H9 (cell line): ENCODE measurements at places on chromosomes 3 and 15. TPM values are rescaled to one million over a fixed set of nuclear protein-coding genes. Genes with fewer than 3 reads are reported as not detected.

Gene CHRM5
- total RNA-seq = not detected in 2 replicates

Gene AHSG
- total RNA-seq = 0.13 TPM in 1 of 2 replicates, not detected in the other

Gene CPNE9
- total RNA-seq = 3.5 and 3.8 TPM in 2 replicates

- no peaks in the 10 kb centered on the region for H3K4me1 ChIP-seq
- no peak overlapping the region for H3K27ac ChIP-seq
- H3K36me3 ChIP-seq = no peaks in the 10 kb centered on the region
Measured at GRCh38 chr3:171044835-171045793, 18.6 kb upstream of the SLC2A2 start.

- no peaks in the 10 kb centered on the region for H3K4me1 ChIP-seq
- no peaks in the 10 kb centered on the region for H3K27me3 ChIP-seq
- no peak for DNase-seq
- no peak overlapping the region for H3K27ac ChIP-seq
- H3K4me3 ChIP-seq = no peak overlapping the region
Measured at GRCh38 chr3:168162172-168162571, 66.4 kb upstream of the GOLIM4 start.

- H3K36me3 ChIP-seq = no peaks in the 10 kb centered on the region
- no peak for DNase-seq
- no peak overlapping the region for H3K27ac ChIP-seq
- H3K4me1 ChIP-seq = no peaks in the 10 kb centered on the region; the same call in 1 of the 2 replicates
- H3K27me3 ChIP-seq = no peaks in the 10 kb centered on the region
Measured at GRCh38 chr15:80789796-80790195, 10.6 kb downstream of the CEMIP start.

DNA sequence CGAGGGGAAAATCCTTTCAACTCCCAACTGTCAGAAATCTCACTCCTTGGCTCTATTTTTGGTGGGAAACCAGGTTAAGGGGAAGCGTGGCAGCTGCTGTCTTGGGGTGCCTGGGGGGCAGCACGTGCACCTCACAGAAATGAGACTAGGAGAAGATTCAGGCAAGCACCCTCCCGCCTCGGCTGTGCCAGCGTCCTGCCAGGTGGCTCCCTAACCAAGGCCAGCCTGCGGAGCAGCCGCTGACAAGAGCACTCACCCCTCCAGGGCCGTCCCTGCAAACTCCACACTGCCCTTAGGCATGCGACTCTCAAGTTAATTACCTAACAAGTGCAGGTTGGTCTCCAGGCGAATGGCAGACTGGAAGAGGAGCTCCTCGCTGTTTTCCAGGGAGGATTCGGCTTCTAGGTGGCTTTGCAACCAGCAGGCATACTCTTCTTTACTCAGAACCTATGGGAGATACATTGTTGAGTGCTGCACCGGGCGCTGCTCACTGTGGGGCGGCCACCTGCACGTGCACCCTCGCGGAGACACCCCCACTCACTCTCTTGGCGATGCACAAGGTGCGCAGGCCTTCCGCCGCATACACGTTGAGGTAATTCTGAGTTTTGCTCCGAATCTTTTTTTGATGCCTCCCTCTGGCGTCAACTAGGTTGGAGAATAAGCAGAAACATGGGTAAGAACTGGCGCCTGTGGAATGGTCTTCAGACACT, 155.3 kb downstream of the ATP10A start:
- no peaks in the 10 kb centered on the region for H3K36me3 ChIP-seq
- H3K27ac ChIP-seq = no peak overlapping the region
- DNase-seq = no peak
- no peaks in the 10 kb centered on the region for H3K4me1 ChIP-seq
- no peak overlapping the region for H3K4me3 ChIP-seq

GRCh38 chr15:81015621-81016488, 15.1 kb downstream of the TLNRD1 start:
- H3K27ac ChIP-seq = no peak overlapping the region
- no peak overlapping the region for H3K4me3 ChIP-seq
- no peaks in the 10 kb centered on the region; the same call in 2 of the 3 replicates for H3K36me3 ChIP-seq
- H3K4me1 ChIP-seq = no peaks in the 10 kb centered on the region

DNA sequence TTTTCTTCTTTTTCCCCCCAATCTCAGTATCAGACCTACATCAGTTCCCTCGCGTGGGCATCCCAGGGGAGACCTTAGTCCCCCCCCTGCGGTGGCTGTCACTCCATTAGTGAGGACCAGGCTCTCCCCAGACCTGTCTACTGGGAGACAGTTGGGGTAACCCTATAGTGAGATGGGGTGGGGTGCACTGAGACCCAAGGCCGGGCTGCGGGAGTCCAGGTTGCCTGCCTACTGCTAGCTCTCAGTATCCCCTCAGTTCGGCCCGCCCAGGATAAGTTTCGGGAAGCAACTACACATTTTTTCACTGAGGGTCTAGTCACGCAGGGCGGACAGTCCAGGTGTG, 671 bp upstream of the DCUN1D1 start:
- DNase-seq = no peak
- H3K4me1 ChIP-seq = peaks cover 4% of the 10 kb centered on the region; the same call in 1 of the 2 replicates
- no peaks in the 10 kb centered on the region for H3K36me3 ChIP-seq
- H3K27me3 ChIP-seq = no peaks in the 10 kb centered on the region
- H3K4me3 ChIP-seq = peak overlapping the region; percentile 66
- no peak overlapping the region for H3K27ac ChIP-seq

DNA sequence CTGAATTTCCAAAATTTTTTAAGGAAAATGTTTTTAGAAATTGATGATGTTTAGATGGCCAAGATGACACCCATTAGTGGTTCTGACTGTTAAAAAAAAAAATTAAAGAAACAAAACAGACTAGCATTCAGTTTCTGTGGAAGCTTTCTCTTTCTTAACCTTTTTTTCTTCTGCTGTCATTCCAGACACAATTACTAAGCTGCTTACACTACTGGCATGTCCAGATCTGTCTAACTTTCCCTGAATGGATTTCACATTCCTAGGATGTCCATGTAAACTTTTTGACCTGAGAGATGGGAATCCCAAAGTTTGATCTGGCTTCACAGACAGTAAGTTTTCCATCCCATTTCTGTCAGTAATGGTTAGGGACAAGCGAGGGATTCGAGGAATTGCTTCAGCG, 10.3 kb upstream of the MTMR10 start:
- no peaks in the 10 kb centered on the region for H3K36me3 ChIP-seq
- no peaks in the 10 kb centered on the region; the same call in 1 of the 2 replicates for H3K4me1 ChIP-seq
- no peaks in the 10 kb centered on the region for H3K27me3 ChIP-seq

DNA sequence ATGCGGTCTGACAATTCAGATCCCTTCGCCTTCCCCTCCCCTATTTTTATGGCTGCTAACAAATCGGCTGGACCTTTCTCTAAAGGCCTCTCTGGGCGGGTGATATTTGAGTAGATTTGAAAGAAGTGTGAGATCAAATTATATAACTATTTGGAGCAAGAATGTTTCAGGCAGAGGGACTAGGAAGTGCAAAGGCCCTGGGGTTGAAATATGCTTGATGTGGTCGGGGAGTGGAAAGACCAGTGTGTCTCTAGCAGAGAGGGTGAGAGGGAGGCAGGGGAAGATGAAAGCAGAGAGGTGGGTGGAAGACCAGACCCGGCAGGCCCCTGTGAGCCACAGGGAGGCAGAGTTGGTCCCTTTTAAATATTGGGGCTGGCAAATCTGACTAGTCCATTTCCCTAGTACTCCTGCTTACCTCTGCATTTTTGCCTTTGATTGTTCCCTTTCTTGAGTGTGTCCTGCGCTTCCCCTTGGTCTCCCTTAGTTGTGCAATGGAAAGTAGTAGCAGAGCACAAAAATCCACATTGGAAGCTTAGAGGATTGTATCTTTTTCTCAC, 32.3 kb downstream of the SLCO3A1 start:
- H3K4me3 ChIP-seq = no peak overlapping the region
